ENCODE measurements at places on chromosomes 11 and 22.

DNA sequence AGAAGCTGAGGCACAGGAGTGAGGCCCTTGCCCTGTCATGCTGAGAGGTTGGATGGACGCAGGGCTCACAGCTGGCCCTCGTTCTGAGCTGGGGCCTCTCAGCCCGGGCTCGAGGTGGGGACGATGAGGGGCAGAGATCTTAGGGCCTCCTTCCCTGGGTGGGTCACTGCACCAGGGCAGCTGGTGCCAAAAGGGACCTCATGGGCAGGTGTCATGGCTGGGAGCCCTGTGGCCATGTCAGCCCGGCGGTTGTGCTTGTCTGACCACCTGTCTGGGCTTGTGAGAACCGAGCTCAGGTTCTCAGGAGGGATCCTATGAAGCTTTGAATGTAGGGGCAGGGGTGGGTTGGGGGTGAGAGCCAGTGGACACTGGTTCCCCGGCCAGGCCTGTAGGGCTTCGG is 1.8 kb upstream of the MUC6 start:
- no peak for DNase-seq

DNA sequence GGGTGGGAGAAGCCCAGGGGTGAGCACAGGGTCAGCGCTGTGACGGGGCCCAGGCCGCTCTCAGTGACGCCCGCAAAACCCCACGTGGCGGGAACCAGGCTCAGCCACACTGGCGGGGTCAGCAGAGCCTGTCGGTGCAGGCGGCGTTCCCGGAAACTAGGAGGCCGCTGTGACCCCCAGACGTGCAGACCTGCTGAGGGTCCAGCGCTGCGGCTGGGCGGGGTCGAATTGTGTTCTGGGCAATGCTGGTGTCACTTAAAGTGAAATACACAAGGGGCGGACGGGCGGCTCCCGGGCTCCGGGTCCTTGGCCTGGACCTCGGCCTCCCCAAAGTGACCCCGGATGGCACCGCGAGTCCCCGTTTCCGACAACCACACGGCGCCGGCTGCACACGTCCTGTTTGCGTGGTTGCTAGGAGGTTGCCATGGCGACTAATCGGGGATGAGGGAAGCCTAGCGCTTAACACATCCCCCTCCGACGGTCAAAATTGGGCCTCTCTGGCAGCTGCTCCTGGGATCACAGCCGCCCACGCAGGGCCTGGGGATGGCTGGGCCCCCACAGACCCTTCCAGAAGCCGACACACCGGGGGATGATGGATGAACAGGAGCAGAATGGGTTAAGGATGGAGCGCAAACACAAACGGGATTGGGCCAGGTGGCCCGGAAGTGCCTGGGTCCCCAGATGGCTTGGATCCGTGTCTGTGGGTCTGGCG is 81.7 kb upstream of the PRR5 start:
- DNase-seq, result no peak

- no peak for DNase-seq
Observed at GRCh38 chr11:132445859-132446291, 1075.5 kb downstream of the NTM start.

- DNase-seq, result no peak
Observed at GRCh38 chr11:22343371-22344032, 5.3 kb downstream of the SLC17A6 start.

GRCh38 chr11:2166091-2166851 is 5.3 kb upstream of the INS start:
- DNase-seq, result no peak

GRCh38 chr11:86990031-86990430 is 34.8 kb upstream of the FZD4 start:
- DNase-seq, result no peak

DNA sequence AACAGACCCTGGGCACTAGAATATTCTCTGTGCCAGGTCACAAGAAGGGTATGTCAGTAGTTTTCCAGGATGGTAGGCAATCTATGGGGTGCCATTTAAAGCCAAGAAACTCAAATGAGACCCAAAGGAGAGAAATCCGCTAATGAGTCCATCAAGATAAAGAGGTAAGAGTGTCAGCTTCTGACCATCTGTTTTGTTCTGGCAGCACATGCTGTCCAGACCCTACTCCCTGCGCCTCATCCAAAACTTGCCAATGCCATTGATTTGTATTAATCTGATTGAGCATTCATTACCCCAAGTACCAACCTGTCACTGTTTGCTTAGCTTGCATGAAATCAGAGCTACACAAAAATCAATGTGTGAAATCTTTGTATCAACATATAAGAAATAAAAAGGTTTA is 229.0 kb downstream of the BLID start:
- no peak for DNase-seq

GRCh38 chr11:62061356-62062222 is 62.2 kb upstream of the INCENP start:
- no peak for DNase-seq
